ENCODE measurements at places on chromosomes 16 and 17. TPM values are rescaled to one million over a fixed set of nuclear protein-coding genes. Genes with fewer than 3 reads are reported as not detected.

DNA sequence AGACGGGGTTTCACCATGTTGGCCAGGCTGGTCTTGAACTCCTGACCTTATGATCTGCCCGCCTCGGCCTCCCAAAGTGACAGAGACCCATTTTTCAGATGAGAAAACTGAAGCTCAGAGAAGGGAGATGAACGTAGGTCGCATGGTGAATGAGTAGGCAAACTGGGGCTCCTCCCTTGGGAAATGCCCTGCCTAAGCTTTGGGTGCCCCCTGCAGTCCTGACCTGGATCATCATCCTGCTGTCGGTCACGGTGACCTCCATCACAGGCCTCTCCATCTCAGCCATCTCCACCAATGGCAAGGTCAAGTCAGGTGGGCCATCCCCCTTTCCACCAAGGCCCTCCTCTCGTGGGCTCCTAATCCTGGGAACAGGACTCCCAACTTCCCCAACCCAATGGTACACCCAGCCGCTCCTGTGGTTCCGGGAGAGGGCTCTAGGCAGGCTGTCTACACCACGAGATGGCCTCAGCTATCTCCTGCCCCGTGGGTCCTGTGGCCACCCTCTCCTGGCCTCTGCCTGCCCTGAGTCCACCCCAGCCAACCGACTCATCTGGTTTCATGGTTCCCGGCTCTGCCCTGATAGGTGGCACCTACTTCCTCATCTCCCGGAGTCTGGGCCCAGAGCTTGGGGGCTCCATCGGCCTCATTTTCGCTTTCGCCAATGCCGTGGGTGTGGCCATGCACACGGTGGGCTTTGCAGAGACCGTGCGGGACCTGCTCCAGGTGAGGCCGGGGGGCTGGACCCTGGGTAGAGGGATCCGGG, 4.7 kb downstream of the SLC12A3 start:
- no peak for DNase-seq

DNA sequence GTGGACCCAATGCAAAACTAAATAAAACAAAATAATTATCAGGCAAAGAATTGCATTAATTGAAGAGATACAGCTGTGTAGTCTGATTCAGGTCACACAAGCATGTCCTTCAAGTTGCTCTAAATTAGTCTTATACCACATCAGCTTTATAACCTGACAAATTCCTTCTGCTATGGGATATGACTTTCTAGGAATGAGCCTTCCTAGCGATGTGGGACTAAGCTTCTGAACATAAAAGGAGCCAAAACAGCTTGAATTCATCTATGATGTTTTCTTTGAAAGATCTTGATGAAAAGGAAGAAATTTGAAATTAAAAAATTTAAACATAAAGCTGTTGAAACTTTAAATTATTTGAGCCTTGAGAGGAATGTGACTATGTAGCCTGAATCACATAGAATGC, 1409.1 kb downstream of the CDH11 start:
- no peak for DNase-seq

- DNase-seq: no peak
These were observed 135.9 kb downstream of the KATNIP start for GRCh38 chr16:27685807-27686206.

DNA sequence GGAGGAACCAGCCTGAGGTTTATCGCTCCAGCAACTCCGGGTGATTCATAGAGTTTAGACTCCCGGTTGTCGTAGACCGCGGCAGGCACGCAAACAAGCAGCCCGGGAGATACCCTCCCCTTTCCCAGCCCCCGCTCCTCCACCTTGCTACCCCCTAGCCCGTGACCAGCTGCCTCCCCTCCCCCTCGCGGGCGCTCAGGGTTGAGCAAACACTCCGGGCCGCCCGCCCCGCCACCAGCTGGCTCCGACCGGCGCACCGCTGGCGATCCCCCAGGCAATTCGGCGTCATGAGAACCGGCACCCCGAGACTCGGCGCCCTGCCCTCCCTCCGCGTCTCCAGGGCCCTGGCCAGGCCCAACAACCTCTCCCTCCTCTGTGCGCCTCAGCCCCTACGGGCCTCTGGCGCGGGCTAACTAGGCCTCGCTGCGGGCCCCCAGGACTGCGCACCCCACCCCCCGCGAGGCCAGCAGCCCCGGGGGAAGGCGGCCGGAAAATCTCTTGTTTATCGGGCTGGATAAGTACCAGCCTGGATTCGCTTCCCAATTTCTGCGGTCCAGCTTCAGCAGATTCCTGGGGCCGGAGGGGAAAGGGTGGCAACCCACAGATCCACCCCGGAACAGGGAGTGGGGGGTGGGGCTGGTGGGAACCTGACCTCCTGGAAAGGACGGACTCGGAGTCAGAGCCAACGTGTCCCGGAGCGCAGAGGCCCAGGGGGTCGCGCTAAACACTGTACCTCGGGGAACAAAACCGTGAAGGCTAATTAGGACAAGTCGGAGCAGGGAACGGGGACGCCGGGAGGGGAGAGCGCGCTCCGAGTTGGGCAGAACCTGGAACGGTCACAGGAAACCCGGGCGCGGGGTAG, 951 bp upstream of the GPRC5C start:
- no peak for DNase-seq

DNA sequence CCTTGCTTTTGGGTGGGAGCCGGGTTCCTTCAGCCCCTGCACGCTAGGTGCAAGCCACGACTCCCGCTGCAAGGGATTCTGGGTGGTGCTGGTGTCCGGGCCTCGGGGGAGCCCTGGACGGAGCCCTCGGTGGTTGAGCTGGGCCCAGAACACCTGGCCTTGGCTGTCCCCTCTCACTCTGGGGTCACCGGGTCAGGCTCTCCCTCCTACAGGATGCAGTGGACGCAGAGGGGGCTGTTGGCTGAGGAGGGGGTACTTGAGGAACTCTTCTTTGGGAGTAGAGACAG, 27.9 kb upstream of the SLC38A10 start:
- no peak for DNase-seq

GRCh38 chr17:5864741-5865657, 205.2 kb upstream of the WSCD1 start:
- DNase-seq: no peak

DNA sequence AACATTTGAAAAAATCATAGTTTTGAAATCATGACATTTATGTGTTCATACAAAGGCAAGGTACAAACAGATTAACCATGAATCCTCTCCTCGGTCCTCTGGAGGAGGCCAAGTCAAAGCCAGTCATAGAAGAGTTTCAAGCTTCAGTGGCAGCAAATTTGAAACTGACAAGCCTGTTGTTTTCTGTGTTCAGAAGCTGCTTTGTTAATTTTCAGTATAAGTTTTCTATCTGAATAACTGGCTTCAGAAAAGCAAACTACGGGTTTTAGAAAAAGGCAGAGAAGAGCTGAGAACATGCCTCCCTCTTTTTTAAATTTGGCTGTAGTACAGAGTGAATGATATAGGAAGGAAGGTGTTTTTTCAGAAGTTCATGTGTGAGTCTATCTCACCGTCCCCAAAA, 79.6 kb upstream of the CLEC18B start:
- DNase-seq: no peak

DNA sequence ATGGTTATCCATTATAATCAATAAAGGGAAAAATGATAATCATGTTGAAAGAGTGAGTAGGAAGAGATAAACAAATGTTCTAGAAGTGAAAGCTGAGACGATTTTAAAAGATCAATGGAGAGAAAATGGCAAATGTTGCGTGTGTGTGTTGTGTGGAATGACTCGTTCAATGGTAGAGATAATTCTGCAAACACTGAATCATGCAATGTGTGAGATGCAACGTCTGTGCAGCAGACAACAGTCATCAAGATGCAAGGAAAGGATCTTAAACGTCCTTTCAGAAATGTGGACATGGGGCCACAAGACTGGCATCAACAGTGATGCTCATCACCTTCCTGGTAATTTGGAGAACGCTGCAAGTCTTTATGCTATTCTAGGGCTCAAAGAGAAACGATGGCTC, 124.4 kb downstream of the CDYL2 start:
- no peak for DNase-seq

GRCh38 chr16:85302018-85302847, 190.0 kb upstream of the CIBAR2 start:
- no peak for DNase-seq

DNA sequence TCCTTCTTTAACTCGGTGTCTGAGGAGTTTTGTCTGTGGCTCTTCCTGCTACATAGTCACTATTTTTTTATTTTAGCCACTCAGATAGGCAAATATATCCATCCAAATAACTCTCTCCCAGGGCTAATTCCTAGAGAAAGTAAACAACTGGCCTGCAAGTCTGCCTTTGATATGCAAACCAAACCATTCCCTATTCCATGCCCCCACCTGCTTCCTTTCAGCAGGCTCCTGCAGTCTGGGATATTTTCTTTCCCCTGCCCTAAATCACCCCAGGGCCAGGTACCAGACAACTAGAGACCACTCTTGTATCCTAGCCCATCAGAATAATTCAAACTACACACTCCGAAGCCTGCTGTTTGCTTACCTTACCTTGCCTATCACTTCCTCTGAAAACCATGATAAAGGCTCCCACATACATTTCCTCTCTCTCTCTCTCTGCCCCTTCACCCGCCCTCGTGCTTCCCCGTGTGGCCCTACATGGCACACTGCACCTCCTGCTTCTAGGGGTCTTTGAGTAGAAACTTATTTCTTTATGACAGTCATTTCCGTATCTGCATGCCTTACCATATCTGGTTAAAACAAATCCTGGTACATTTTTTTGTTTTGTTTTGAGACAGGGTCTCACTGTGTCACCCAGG, 8.3 kb downstream of the CD300H start:
- DNase-seq: no peak

DNA sequence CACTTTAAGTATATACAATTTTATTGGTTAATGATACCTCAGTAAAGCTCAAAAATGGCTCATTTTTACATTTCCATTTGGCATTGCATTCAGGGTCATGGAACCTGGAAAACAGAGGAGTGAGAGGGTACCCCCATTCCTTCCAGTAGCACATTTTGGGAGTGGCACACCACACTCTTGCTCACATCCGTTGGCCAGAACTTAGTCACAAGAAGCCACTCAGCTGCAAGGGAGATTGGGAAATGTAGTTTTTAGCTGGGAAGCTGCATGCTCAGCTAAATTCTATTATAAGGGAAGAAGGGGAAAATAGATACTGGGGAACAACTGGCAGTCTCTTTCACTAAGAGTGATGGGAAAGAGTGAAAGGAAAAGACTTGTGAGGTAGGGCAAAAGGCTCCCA, 102.5 kb upstream of the TMEM97 start:
- no peak for DNase-seq

GRCh38 chr16:8924214-8924613, 39.5 kb downstream of the USP7 start:
- no peak for DNase-seq

DNA sequence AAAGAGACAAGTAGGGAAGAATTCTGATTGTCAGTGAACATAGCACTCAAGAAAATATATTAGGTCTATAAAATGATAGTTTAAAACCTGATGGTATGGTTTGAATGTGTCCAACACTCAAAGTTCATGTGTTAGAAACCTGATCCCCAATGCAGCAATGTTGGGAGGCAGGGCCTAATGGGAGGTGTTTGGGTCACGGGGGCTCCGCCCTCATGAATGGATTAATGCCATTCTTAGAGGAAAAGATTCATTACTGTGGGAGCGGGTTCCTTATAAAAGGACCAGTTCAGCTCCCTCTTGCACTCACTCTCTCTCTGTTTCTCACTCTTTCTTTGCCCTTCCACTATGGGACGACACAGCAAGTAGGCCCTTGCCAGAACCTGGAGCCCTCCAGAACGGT, 41.5 kb upstream of the SLC47A1 start:
- DNase-seq: no peak

DNA sequence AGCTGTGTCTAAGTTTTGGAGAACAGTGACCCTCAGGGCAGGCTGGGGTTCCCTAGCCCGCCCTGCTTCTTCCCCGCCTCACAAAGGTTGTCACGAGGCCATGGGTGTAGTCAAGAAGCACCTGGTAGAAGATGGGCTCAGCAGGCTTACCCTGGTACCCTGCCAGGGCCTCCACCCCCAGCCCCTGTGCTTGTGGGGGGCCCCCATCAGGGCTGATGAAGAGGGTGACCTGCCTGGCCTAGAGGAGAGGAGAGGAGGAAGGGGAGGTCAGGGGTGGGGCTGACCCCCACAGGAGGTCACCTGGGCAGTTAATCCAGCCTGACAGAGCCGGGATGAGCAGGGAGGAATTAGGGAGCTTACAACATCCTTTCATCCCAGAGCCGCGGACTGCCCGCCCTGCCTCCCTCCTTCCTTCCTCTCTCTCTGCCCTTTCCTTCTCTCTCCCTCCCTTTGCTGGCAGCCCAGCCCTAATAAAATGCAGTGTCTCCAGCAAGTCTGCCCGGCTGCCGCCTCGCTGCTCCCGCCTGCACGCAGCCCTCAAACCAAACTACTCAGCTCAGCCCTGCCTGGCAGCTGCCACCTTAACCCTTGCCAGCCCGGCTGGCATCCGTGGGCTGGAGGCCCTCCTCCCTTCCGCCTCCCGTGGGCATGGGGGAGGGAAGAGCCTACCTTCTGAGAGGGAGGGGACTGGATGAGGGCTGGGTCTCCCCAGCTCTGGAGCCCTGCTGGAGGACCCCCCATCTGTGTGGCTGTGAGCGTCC, 7.2 kb downstream of the DLX3 start:
- no peak for DNase-seq

DNA sequence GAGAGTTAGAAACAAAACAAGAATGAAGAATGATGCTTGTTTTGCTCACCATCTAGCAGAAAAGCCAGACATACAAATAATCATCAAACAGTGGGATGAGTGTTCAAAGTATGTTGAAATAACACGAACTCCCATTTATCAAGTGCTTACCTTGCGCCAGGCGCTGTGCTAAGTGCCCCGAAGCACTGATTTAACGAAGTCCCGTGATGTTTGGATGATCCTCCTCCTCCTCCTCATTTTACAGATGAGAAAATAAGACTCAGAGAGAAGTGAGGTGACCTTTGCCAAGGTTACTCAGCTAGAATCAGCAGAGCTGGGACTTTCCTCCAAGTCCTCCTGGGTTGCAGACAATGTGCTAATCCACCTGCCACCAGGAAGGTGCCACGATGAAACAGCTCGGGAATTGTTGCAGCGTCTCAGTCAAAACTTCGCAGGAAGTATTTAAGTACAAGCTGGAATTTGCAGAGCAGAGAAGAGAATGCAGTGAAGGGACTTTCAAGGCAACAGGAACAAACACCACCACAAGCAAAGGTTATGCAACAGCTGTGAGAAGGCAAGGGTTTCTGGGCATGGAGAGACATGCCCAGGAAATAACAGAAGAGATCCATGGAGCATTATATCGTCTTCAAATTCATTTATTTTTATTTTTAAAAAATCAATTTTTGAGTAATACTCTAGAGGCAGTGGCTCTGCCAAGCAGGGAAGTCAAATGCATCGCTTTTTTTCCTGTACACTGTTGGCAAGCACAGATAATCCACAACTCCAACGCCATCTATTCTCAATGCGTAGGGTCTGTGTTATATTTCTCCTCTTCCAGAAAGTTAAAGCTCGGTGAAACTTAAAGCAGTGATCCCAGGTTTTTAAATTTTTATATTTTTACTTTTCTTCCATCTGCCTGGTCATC, 11.1 kb downstream of the PRCD start:
- no peak for DNase-seq

GRCh38 chr17:57782062-57782490, 37.0 kb upstream of the CCDC182 start:
- no peak for DNase-seq

Gene ASB16
- 0.59 TPM for total RNA-seq

Gene MYOCD
- not detected for total RNA-seq

Gene OR3A3
- total RNA-seq: not detected

Gene AXIN2
- 7.4 TPM for total RNA-seq

Gene PRCD
- not detected for total RNA-seq

Gene SNF8
- total RNA-seq: 152 TPM

Gene KCTD13
- total RNA-seq: 39.7 TPM

Gene KCNG4
- total RNA-seq: not detected

Gene ZP2
- total RNA-seq: not detected
